ENCODE measurements at places on chromosomes 16 and 17.

GRCh38 chr16:87897521-87898505 is 28.5 kb upstream of the SLC7A5 start:
- no peak for DNase-seq

DNA sequence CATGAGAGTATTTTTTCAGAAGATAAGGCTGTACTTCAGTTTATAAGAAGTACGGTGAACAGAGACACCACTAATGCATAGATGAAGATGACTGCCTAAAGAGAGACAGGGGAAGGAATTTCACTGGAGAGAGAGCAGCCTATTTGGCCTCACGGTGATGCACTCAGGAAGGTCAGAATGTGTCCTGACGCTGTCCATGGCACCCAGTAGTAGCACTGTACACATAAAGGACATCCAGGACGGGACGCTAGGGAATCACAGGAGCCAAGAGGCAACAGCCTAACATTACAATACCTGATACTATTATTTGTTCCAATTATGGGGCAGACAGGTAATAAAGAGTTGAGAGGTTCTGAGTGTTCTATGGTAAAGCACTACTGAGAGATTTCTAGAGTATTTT is 24.9 kb upstream of the LRRC37A start:
- DNase-seq: no peak

GRCh38 chr17:82745524-82745923 is 6.3 kb upstream of the TBCD start:
- DNase-seq: no peak

- DNase-seq: no peak
Observed at GRCh38 chr16:78675951-78676792, 576.7 kb downstream of the WWOX start.

DNA sequence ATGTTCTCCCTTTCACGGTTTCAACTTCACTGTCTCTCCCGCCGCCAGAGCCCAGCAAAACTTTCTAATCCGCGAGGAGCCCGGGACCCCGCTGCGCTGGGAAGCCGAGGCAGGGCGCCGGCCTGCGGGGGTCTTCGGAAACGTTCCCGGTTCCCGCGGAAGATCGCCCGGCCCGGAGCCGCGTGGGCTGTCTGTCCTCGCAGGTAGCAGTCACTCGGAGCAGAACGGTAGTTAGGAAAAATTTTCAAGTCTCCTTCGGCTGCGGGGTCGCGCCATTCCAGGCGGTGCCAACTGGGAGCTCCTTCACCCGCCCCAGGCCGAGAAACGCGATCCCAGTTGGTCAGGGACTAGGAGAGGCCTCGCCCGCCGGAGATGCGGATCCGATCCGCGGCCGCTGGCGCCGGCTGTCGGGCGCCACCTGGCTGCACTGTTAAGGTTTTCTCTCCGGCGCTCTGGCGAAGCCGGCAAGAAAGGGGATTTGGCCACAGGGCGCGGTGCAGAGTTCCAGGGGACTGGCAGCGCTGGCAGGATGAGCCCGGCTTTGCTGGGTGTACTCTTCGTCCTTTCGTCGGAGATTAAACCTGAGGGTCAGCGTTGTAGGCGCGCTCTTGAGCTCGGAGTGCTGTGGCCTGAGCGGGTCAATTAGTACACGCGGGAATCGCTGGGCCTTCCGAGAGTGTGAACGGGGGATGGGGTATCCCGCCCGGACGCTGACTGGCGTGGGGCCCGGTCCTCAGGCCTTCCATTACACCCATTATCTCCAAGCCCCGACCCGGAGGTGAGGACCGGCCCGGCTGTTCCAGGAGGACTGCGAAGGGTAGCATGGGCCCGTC is 135.4 kb downstream of the KCNJ12 start:
- peak; percentile 93 for DNase-seq

GRCh38 chr17:79301469-79301868 is 226.8 kb downstream of the ENGASE start:
- DNase-seq: no peak

DNA sequence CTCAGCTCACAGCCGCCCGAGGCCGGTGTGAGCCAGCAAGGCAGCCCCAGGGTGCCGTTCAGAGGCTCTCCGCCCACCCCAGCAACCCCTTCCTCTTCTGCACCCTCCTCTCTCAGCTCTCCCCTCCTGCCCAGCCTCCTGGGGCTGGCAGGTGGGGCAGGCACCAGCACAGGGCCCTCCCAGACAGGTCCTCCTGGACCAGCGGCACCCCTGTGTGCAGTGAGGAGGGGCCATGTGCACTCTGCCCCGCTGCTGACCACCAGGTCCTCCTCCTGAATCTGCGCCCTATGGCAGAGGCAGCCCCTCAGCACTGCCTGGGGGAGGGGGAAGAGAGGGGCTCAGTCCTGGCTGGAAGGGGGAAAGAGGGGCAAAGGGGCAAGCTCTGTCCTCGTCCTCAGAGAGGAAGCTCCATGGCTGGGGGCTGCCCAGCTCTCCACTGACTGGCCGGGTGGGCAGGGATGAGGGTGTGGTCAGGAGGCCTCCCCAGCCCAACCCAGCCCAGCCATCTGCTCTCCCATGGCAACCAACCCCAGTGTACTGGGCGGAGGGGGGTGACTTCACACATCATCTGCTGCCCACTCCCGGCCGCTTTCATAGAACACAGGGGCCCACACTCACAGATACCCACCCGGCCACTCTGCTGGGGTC is 5.4 kb upstream of the BCAR1 start:
- peak; percentile 87 for DNase-seq

GRCh38 chr17:49633250-49633649 is 44.6 kb downstream of the SPOP start:
- DNase-seq: no peak
